ENCODE measurements at places on chromosomes 7 and 10.

DNA sequence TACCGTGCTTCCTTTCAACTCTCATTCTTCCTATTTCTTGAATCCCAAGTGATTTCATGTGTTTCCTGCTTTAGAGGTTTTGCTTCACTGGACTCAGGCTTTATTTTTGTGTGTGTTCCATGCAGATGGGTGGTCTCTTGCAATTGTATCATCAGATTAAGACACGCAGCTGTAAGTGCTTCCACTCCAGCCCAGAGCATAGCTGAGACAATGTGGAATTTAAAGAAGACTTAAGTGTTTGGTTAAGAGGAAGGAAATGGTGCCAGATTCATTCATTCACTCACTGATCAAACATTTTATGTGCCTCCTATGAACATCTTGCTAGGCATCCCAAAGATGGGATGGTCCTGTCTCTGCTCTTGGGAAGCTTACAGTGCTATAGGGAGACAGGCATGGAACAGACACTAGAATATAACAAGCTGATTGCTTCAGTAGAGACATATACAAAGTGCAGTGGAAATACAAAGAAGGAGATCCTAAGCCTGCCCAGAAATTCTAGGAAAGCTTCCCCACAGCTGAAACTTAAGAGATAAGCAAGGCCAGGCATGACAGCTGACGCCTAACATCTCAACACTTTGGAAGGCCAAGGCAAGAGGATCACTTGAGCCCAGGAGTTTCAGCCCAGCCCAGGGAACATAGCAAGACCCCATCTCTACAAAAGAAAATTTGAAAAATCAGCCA lies 46.1 kb upstream of the LRRC17 start:
- no peak for DNase-seq

DNA sequence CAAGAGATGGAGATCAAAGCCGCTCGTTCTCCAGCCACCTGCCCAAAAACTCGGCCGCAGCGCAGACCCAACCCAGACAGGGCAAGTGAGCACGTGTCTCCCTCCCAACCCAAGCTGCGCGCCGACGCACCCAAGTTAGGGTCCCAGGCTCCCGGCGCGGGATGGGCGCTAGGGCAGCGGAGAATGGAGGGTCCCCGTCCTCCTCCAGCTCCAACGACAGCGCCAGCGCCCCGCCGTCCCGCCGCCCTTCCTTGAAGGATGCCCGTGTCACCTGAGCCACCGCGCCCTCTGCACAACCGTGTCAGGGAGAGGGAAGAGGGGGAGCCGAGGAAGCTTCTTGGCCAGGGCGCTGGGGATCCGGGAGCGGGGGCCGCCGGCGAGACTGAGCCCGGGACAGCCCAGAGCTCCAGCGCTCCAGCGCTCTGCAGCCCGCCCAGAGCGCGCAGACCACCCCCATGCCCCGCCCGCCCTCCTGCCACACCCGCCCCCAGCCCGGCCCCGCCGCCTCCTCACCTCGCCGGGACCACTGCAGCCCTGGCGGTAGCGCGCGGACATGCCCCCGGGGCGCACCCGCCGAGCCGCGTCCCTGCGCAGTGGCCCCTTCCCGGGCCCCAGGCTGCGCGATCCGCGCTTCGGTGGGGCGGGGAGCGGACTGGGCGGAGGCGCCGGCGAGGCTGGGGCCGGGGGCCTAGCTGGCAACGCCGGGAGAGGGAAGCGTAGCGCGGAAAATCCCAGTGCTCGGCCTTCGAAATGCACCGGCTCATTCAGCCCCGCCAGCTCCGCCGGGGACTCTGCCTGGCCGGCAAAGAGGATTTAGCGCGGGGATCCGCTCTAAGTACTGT lies at the start of gene SLC16A12:
Gene SLC16A12, minus strand, starts transcription at position 424 of the 842 bp plus-strand sequence. CDS start 73,016 bp downstream, outside the sequence.
- DNase-seq, result peak; percentile 78

- no peak for DNase-seq
Measured at GRCh38 chr7:151631570-151631952, 111.9 kb upstream of the RHEB start.

- DNase-seq, result no peak
Measured at GRCh38 chr10:35089611-35090161, 455 bp downstream of the CUL2 start.

GRCh38 chr10:74987339-74988053 lies 124.0 kb upstream of the SAMD8 start:
- no peak for DNase-seq

DNA sequence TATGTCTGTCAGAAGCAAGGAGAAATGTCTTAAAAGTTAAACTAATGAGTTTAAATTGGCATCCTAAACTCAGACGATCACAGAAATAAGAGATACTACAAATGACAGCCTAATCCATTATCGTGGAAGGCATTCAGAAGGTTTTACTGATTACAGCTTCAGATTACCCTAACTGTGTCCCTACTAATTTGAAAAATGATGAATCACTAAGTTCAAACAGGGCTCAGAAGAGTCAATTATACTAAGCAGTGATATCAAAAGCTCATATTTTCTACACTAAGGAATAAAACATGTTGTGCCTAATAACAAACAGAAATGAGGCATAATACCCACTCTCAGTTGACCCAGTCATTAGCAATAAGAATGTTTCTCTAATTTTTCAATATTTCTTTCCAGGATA lies 152.0 kb upstream of the NRBF2 start:
- no peak for DNase-seq

- no peak for DNase-seq
Measured at GRCh38 chr7:101954499-101954898, 137.1 kb downstream of the CUX1 start.

- DNase-seq, result peak; percentile 57
Measured at GRCh38 chr10:117005527-117006055, 604 bp upstream of the SHTN1 start.

DNA sequence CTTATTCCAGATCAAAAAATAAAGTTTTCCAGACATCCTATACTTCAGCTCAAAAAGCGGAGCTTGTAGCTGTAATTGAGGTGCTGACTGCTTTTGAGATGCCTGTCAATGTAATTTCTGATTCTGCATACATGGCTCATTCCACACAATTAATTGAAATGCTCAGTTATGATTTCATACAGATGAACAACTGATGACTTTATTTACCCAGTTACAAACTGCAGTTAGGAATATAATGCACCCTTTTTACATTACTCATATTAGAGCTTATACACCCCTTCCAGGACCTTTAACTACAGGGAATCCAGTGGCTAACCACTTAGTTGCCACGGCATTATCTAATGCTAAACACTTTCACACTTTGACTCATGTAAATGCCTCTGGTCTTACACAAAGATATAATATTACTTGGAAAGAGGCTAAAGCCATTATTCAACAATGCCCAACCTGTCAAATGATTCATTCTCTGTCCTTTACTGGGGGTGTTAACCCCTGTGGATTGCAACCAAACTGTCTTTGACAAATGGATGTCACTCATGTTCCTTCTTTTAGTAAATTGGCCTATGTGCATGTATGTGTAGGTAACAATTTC lies 147.3 kb downstream of the ZNF33B start:
- DNase-seq, result no peak

- no peak for DNase-seq
Measured at GRCh38 chr10:128563387-128563786, 437.2 kb upstream of the MKI67 start.
